ENCODE measurements at places on chromosomes 16 and 17. TPM values are rescaled to one million over a fixed set of nuclear protein-coding genes. Genes with fewer than 3 reads are reported as not detected.

- DNase-seq = peak; percentile 39
Measured at GRCh38 chr16:6643080-6643686, 689.5 kb upstream of the RBFOX1 start.

DNA sequence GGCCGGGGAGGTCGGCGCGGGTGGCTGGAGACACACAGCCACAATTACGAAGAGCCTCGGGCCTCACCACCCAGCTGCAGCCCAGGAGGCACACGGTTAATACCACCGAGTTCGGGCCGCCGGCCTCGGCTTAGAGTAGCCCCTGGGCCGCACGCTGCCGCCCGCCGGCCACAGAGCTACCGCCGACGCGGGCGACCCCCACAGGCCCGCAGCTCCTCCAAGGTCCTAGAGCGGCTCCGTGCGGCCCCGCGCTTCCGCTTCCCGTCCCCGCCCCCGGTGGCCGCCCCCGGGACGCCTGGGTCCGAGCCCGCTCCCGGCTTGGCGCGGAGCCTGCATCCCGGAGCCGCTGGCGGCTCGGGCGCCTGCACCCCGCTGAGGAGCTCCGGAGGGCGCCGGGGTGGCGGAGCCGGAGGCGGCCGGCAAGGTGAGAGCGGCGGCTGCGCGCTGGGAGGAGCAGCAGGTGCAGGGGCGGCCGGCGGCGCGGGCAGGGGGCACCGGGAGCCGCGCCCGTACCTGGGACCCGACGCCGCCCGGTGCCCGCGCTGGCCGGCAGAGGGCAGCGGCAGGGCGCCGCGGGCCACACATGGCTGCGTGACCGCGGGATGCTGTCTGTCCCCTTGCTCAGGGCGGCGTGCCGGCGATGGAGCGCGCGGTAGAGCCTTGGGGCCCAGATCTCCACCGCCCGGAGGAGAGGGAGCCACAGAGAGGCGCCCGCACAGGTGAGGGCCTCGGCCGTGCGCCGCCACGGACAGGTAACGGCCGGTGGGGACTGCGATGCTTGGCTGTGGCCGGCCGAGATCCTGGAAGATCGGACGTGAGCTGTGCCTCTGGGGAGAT lies at the start of gene ZNF48:
Gene ZNF48 (plus strand): TSS at position 266 of the 837 bp plus-strand sequence. CDS start 375 bp downstream, at position 641.
- peak; percentile 87 for DNase-seq

The DNAH2 gene
- polyA plus RNA-seq = 0.03 TPM

The SGCA gene
- 6.0 TPM for polyA plus RNA-seq

The PIPOX gene
- 0.59 TPM for polyA plus RNA-seq

All from B cell (primary cell).